ENCODE measurements at places on chromosomes 1 and 21.

DNA sequence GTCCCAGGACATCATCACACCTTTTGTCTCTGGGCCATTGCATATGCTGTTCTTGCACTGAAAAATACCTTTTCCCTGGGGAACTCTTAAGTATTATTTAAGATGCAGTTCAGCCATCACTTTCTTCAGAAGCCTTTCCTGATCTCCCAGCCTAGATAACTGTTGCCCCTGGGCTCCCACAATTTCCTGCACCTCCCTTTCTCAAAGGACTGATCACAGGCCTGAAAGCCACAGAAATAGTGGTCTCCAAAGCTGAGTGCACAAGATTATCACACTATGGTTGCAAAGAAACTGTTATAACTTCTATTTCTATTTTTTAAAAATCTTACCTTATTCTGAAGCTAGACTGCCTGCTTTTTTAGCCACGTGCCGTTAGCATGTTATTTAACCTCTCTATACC lies 2.8 kb upstream of the ZSCAN20 start:
- DNase-seq: no peak

DNA sequence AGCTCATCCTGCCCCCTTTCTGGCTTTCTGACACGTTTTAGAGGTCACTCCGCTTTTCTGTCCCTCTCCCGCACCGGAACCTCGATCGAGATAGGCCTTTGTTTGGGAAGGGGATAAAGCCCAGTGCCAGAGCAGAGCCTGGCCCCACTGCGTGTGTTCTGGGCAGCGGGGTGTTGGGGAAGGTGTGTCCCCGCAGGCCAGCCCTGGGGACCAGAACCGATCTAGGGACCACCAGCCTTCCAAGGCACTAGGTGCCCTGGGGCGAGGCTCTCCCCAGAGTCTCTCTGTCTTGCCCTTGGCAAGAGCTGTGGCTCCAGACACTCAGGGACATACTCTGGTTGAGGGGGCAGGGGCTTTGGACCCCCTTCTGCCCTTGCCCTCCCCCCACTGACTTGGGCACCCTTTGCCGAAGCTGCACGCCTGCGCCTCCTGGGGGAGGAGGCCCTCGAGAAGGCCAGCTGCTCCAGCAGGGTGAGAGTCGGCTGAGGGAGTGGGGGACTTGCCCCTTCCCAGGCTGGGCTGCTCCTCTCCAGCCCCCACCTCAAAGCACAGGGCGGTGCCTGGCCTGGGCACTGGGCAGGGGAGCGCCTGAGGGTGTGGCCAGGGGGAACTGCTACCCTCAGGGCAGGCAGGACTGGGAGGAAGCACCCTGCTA lies 16.4 kb downstream of the PRXL2B start:
- DNase-seq: no peak

DNA sequence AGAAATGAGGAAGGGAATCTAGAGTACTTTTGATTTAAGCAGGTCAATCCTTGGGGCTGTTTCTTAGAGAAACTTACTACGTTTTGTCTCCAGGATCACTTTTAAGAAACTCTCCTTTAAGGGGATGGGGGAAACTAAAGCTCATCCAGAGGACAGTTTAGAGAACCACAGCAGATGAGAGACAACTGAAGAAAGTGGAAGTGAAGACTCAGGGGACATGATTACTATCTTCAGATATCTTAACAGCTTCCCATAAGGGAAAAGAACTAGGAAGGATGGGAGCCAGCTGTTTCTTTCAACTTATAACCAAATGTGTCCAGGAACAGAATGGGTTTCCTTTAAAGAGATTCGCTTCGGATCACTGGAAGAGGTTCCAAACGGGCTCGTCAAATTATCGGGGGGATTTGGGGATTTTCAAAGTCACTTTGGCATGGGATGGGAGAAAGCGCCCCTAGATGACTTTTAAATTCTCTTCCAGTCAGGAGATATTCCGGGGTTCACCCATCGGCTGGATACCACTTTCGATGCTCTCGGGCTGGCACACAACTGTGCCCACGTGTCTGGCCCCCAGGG lies 1.2 kb downstream of the SCMH1 start:
- DNase-seq: peak; percentile 17

GRCh38 chr1:22889213-22889827 lies 83.3 kb downstream of the LACTBL1 start:
- DNase-seq: peak; percentile 81

- DNase-seq: no peak
Observed at GRCh38 chr1:163335216-163335615, 13.5 kb downstream of the NUF2 start.

- DNase-seq: peak; percentile 65
Observed at GRCh38 chr1:169595764-169596711, 9.8 kb upstream of the F5 start.

DNA sequence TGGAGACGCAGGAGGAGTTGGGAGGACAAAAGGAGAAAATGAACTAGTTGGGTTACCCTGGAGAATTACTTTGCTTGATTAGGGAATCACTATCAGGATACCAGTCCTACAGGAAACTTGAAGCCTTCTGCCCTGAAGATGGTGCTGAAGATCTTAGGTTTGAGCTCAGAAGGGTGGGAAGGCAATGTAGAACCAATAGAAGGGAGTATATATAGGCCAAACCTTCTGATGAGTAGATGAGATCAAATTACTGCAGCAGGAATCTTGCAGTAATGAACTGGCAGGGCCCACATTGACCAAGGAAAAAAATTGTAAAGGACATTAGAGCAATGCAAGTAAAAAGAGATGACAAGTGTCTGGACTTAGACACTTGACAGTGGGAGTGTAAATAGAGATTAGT lies 116.3 kb upstream of the CACYBP start:
- peak; percentile 9 for DNase-seq

DNA sequence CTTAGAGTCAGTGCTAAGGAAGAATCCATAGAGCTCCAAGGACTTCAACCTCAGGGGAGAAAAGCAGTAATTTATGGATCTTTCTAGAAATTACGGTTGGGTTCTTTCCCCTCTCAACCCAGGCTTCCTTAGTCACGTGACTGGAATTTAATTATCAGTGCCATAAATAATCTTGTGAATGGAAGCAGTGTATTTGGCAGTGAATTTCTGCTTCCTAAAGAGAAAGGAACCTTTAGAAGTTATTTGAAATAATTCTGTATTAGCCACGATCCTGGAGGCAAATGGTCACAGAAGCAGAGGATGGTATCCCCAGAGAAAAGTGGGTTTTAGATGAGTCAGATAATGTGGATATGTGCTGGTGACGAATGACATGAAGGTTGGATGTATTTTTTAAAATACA lies 89.6 kb downstream of the NFIA start:
- DNase-seq: no peak

DNA sequence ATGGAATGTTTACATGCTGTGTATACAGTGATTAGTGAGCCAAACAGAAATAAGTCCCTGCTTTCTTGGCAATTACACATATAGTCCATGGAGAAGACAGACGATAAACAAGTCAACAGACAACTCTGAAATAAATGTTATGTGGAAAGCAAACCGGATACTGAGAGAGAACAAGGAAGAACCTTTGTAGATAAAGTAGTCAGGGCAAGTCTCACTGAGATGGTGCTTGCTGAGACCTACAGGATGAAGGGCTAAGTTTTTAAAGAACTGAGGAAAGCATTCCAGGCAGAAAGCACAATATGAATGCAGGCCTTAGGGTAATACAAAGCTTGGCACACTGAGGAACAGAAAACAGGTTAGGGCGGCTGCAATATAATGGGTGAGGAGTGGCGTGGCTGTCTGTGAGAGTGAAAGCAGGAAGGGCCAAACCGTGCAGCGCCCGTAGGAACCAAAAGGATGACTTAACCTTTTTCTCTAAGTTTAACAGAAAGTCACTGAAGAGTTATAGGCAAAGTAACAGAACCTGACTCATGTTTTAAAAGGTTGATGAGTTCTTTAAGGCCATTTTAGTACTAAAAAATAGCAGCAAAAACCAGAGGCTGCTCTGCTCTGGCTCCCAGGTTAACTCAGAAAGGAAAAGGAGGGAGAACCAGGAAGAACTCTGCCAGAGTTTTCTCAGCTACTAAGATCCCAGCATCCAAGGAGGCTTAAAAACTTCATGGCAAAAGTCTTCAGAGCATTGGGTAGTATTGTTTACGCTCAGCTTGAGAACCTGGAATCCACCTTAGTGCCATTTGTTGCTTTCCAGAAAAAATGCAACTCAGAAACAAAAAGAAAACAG lies 8.7 kb upstream of the TTF2 start:
- DNase-seq: peak; percentile 43

DNA sequence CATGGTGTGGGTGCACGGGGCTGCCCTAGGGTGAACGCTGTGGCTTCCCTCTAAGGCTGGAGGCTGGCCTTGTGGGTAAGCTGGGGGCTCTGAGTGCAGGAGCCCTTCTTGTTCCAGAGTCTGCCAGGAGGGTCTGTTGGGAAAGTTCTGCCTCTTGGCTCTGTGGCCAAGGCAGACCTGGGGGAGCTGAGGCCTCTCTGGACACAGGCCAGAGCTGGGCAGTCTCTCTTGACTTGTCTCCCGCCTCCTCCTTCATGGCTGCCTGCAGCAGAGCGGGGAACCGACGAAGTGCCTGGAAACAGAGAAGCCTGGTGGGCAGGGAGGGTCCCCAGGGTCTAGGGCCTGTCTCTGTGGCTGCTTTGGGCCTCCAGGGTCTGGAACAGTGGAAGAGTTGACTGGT lies 30.3 kb upstream of the PEX10 start:
- DNase-seq: no peak

DNA sequence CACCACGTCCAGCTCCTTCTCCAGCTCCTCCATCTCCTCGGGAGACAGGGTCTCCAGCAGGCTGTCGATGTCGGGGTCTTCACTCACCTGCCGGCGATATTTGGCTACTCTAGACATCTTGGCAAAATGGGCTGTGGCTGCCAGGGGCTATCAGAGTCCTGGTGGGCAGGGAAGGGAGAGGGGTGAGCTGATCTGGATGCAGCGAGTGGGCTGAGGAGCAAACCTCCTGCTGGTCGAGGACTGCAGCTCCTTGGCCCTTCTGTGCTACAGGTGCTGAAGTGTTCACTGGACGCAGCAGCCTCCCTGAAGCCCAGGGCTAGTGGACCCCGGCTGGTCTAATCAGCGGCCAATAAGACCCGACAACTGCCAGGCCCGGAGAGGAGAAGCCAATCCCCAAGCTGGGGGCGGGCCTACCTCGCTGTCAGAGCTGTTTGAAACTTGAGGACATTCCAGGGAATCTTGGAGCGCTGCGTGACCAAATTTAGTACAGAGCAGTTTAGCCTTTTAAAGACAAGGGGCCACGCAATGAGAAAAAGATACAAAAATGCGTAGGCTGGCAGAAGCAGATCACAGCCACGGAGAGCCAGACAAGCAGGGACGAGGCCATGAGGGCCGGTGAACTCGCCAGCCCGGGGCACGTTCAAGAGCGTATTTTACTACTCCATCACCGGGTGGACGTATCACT lies at the start of gene LMOD1:
Gene LMOD1, minus strand, starts transcription at position 325 of the 685 bp plus-strand sequence. Its CDS starts 208 bp downstream, at position 117.
- peak; percentile 87 for DNase-seq

DNA sequence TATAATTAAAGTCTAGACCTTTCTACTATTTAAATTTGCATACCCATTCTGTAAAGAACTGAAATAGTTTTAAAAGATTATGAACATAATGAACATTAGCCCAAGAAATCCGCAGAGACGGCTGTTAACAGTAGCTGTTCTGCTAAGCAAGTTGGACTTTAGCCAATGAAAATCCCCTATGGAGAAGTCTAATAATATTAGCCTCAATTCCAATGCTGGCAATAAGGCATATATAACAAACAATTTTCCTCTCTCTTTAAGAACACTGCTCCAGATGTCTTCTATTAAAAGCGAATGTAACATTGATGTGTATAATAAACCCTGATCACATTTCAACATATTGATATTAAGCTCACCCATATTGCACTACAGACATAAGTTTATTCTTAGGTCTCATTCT lies 221.3 kb upstream of the KCTD3 start:
- no peak for DNase-seq

DNA sequence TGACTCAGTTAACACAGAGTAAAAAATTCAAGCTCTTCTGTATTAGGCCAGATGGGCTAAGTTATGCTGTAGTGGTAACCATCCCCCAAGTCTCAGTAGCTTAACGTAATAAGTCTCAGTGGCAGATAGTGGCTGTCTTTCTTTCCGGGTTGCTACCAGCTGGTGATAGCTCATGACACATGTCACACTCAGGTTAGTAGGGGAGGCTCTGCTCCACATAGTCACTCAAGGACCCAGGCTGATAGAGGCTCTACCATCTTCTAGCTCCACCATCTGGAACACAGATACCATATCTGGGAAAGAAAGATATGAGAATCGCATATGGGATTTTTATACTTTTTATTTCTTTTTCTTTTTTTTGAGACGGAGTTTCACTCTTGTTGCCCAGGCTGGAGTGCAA lies 16.2 kb upstream of the MEF2D start:
- DNase-seq: no peak

DNA sequence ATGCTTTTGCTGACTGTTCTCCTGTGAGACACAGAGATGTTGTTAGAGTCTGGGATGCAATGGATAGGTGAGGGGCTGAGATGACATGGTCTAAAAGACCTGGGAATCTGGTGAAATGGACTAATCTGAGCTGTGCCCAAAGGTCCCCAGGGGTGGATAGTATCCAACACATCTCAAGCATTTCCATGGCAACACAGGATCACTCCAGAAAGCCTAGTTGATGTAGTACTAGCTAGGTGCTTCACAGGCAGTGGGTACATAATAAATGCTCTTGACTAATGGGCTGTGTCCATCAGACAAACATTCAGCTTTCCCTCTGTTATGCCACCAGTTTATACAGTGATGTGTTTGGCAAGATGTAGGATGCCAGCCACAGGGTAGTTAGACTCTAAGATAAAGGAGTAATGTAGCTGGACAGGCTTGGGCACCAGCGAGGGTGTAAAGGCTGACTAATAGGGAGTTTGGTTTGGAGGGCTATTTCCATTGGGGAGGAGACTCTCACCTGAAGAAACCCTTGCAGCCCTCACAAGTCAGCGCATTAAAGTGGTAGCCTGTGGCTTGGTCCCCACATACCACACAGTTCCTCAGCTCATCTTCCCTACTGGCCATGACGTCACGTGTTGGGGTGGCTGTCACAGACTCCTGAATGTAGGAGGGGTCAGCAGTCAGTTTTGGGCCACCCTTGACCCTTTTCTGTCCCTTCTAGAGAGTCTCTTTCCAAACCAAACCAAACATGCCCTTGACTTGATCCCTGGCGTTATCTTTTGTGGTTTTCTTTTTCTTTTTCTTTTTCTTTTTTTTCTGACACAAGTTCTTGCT lies 1.8 kb downstream of the NR1I3 start:
- no peak for DNase-seq

GRCh38 chr1:177035586-177035985 lies 128.9 kb downstream of the ASTN1 start:
- DNase-seq: no peak

DNA sequence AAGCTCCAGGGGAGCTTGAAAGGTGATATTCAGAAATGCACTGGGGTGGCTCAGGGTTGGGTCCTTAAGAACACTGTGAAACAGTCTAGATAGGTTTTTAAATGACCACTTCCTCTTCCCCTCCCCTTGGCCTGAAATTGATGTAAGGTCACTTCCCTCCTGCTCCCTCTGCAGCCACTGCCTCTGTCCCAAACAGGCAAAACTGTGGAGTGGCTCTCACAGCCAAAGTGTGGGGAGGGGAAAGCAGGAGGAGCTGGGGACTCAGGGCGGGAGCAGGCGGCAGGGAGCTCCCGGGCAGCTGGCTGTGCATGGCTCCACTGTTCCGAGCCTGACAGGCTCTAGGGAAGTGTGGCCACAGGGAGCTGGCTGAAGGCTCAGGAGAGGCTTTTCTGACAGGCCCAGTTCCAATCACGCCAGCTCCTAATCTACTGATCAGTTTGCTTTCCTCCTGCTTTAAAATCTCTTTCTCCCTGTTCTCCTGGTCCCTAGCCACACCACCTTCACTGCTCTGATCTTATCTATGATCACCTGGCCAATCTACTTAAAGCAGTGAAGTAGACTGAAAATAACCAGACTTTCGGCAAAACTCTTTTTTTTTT lies 5.1 kb upstream of the CSRP1 start:
- peak; percentile 51 for DNase-seq

GRCh38 chr1:247338723-247339275 lies 7.1 kb upstream of the ZNF496 start:
- DNase-seq: no peak
